ENCODE measurements at places on chromosomes 6 and 20.

- no peak for DNase-seq
Observed at GRCh38 chr6:22706651-22707050, 137.3 kb downstream of the HDGFL1 start.

DNA sequence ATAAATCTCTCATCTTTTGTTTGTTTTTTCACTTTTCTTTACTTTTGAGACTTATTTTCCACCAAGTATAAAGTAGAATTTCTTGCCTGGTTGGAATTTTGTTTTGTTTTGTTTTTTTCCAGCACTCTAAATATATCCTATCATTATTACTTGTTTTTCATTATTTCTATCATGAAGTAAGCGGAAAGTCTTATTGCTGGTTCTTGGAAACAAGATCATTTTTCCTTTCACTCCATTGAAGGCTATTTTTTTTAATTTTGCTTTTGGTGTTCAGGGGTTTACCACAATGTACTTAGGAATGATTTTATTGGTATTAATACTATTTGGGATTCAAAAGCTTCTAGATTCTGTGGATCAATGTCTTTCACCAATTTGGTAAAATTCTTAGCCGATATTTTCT, 190.1 kb downstream of the LAMA2 start:
- DNase-seq, result no peak

GRCh38 chr20:57707849-57708693, 1.7 kb downstream of the PMEPA1 start:
- DNase-seq, result no peak

- no peak for DNase-seq
Observed at GRCh38 chr20:17648791-17649730, 33.0 kb downstream of the RRBP1 start.

DNA sequence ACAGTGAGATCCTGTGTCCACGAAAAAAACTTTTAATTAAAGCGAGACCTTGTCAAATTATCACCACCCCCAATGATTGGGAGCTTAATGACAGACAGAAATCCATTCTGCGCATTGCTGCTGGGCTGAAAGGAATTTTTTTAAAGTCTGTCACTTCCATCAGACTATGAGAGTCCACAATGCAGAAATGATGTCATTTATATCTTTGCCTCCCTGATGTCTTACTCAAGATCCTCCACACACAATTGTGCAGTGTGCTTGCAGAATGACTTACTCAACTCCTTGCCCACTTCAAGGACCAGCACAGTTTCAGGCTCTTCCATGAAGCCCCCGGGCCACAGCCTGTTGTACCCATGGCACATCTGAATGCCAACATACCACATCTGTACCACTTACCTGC, 41.0 kb downstream of the GPLD1 start:
- DNase-seq, result no peak

- no peak for DNase-seq
Observed at GRCh38 chr20:32357375-32357868, 709 bp upstream of the ASXL1 start.

GRCh38 chr6:130602151-130602770, 224.9 kb upstream of the SMLR1 start:
- DNase-seq, result no peak
